MCF 10A (cell line): ENCODE measurements at places on chromosomes 7 and 10.

DNA sequence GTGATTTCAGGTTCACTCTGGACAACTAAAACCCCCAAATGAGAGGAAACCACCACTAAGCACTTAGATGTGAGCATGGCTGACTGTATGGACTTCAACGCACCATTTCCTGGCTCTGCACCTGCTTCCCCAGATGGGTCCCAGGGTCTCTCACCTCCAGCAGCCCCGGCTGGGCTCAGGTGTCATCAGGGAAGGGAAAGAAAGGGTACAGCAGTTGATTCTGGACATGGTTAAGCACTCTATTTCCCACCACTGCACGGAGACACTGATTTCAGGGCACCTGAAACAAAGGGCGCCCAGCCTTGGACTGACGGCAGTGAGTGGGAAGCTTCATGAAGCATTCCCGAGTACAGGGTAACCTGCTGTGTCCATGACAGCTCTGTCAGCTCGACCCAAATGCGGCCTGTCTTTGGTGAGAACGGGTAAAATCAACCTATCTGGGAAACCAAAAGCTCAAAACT is 19.0 kb downstream of the FAM53B start:
- DNase-seq = no peak

DNA sequence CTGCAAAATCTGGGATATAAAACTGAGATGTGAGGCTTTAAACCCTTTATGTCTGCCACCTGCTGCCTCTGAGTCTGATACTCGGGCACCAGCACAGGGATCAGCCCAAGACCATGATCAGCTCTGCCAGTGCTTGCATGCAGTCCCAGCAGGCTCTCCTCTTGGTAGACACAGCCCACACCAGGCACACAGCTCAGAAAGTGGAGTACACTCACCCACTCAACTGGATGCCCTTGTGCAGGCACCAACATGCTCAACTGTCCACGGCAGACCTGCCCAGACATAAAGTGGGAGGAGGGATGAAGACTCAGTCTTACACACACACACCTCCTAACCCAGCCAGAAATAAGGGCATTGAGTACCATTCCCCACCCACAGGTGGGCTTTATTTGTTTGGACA is 18.2 kb upstream of the MYH16 start:
- peak; percentile 48 for DNase-seq

DNA sequence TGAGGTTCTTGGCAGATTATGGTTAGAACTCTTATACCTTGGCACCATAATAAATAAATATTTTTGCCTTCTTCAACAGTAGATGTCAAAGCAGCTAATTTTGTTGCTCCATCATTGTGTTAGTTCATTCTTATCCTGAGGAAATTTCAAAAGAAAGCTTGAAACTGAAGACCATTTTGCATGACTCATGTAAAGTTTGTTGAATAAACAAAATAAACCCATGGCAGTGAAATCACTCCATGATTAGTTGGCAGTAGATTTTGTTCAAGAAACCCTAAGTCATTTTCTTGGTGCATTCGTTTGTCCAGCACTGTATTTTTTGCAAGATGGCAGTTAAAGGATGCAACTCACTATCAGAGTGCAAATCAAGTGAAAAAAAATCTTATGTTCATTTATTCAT is 91.6 kb downstream of the HECW1 start:
- DNase-seq = peak; percentile 55

GRCh38 chr10:53619671-53620070 is 847.1 kb upstream of the MBL2 start:
- peak; percentile 33 for DNase-seq

GRCh38 chr7:111633878-111634277 is 71.6 kb upstream of the IMMP2L start:
- no peak for DNase-seq

DNA sequence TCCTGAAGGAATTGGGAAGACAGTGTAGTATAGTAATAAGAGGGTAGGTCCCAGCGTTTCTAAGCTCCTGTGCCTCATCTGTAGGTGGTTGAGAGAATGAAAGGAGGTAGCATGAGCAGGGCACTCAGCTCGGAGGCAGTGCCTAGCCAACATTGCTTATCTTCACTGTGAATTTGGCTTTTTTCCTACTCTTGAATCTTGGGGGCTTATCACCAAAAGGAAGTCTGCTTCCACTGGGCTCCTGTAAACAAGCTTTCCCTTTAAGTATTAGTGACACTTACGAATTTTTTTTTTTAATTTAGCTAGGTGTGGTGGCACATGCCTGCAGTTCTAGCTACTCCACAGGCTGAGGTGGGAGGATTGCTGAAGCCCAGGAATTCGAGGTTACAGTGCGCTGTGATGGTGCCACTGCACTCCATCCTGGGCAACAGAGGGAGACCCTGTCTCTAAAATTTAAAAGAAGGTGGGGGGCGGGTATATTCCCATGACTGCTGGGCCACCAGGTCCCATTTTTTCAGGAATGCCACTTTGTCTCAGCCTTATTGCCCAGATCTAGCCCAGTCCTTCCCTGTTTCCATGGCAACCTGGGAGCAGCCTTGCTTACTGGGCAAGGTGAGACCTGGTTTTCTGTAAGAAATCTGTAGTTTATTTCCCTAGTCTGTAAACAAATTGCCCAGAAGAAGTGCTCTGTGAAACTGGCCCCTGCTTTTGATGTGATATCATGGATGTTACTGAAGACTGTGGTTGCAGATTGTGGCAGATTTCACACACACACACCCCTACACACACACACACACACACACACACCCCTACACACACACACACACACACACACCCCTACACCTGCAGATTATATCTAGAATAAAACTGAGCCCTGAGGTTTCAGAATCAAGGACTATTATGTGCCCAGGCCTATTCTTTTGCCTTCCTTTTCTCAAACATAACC is 19.4 kb downstream of the OGDH start:
- DNase-seq = no peak

DNA sequence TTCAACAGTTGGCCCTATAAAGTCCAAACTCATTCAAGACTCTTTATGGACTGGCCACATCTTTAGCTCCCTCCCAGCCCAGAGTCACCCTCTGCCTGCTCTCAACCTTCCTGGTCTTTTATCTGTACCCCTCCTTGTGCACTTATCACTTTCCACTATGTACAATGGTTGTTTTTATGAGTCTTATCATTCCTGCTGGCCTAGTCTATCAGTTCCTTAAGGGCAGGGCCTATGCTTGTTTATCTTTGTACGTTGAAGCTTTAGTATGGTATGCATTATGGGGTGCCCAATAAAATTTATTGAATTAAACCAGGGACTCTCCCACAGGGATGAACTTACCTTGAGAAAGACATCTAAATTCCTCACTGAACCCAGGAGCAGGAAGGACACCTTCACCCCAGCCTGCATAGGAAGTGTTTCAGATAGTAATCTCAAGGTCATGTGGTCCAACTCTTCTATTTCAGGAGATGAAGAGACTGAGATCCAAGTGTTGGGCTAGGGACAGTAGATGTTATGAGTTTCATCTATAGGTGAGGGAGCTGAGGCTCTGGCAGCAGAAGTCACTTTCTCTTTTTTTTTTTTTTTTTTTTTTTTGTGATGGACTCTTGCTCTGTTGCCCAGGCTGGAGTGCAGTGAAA is 13.3 kb upstream of the PDCD4 start:
- no peak for DNase-seq

- DNase-seq = no peak
Measured at GRCh38 chr7:92044148-92044547, 90.1 kb downstream of the CYP51A1 start.

- DNase-seq = no peak
Measured at GRCh38 chr7:37440738-37441385, 7.8 kb downstream of the ELMO1 start.

- DNase-seq = no peak
Measured at GRCh38 chr7:36072620-36073019, 80.4 kb upstream of the EEPD1 start.

- no peak for DNase-seq
Measured at GRCh38 chr10:102738692-102739121, 5.0 kb upstream of the WBP1L start.

- no peak for DNase-seq
Measured at GRCh38 chr10:24661376-24661775, 62.3 kb downstream of the ARHGAP21 start.

DNA sequence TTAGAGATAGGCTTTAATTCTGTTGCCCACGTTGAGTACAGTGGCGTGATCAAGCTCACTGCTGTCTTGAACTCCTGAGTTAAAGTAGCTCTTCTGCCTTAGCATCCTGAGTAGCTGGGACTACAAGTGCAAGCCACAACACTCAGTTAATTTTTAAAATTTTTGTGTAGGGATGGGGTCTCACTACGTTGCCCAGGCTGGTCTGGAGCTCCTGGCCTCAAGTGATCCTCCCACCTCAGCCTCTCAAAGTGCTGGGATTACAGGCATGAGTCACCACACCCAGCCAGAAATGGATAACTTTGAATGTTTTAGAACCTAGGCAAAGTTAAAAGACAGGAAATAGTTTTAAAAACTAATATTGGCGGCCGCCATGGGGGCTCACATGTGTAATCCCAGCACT is 43.9 kb upstream of the OTUD1 start:
- DNase-seq = no peak

DNA sequence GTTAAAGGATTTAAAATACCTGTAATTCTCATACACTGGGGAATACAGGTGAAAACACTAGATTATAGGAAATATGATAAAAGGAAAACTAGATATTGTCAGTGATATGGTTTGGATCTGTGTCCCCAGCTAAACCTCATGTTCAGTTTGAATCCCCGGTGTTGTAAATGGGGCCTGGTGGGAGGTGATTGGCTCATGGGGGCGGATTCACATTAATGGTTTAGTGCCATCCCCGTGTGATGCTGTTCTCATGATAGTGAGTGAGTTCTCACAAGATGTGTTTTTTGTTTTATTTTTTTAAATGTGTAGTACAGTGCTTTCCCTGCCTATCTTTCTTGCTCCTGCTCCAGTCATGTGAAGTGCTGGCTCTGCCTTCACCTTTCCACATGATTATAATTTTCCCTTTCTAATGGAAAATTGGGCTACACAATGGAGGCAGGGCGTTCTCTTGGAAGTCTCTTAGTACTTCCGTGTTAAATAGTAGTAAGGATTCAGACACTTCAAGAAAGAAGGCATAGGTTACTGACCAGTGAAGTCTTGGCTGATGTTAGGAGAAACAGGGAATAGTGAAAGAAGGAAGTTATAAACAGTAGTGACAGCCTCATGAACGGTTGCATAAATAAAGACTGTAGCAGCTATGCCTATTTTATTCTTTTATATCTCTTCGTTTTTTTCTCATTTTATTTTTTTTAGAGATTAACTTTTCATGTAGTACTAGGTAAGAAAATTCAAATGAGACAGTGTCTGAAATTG is 386.4 kb downstream of the SUGCT start:
- no peak for DNase-seq

DNA sequence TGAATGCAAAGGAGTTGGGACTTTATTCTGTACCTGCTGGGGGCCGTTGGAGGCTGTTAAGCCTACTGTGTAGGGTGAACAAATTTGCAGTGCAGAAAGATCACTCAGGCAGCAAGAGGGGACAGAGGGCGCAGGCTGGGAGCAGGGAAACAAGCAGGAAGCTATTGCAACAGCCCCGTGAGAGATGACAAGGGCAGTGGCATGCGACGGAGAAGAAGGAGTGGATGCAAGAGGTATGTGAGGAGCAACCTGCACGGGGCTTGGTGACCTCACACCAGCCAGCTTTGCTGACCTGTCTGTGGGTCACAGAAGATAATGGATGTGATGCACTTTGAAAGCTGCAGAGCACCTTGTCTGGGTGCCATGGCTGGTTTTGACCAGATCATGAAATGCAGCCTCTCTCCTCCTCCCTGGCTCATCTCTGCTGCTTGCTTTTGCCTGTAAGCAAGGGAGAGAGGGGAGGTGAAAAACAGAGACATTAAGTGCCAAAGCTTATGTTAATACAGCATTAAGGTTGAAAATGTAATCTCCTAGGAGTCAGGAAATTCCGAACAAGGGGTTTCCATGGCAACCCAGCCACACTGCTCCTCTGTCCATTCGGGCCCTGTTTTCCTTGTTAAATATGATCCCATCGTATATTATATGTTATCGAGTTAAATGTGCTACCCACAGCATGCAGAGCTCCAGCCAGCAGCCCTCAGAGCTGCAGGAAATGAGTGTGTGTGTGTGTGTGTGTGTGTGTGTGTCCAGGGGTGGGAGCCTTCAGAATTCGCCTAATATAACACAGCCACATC is 314.3 kb upstream of the ZMIZ1 start:
- no peak for DNase-seq

GRCh38 chr10:60203993-60204618 is 185.6 kb downstream of the ANK3 start:
- peak; percentile 52 for DNase-seq

GRCh38 chr7:151346-152050 is 40.9 kb upstream of the FAM20C start:
- DNase-seq = no peak

GRCh38 chr10:124935946-124936345 is 6.0 kb upstream of the ZRANB1 start:
- DNase-seq = no peak
